ENCODE measurements at places on chromosomes 12 and 14.

DNA sequence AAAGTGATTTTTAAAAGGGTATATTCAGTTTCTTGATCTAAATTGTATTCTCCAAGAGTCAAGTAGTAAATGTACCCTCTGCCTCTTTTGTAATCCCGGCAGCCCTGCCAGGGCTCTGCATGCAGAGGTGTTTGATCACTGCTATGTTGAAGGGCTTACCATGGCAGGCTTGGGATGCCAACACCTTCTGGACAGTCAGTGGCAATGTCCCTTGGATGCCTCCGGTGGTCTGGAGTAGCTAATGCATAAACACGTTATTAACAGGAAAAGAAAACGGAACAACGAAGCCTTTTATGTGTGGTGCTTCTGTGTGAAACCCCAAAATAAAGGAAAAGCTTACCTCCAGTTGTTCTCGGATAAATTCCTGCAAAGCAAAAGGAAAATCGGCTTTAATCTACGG lies 19.9 kb downstream of the EIF2B2 start:
- no peak for DNase-seq

GRCh38 chr12:2431810-2432209 lies 363.0 kb upstream of the FKBP4 start:
- DNase-seq: no peak

DNA sequence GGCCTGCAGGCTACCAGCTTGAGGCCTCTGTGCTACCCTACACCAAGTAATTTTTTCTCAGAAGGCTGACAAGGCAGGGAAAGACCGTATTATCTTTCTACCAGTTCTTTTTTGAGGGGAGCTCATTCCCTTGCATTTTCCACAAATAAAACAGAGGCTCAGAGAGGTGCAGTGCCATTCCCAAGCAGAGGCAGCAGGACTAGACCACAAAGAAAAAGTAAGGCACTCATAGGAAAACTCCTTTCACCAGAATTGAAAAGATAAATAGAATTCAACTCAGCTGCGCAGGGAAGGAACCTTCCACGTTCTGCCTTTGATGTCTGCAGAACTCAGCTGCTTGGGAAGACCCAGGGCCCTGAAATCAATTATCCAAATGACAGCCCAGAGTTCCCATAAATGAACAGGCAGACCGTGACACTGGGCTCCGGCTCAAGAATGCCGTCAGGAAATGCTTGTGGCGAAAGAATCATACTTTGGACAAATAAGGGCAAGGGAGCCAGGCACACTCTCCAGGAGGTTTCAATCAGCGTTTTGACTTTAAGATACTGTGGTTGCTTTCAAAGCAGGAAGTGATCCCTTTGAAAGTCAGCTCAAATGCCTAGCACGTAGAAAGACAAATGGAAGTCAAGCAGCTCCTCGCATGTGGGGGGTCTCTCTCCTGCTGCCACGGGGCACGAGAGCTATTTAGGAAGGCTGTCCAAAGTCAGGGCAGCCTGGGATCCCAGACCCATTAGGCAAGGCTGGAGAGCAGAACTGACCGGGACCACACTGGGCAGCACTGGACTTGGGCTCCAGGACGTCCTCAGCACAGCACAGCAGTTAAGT lies 14.0 kb downstream of the KCTD10 start:
- DNase-seq: no peak

GRCh38 chr14:82094829-82095345 lies 561.2 kb upstream of the SEL1L start:
- no peak for DNase-seq

- no peak for DNase-seq
These were observed 379.8 kb upstream of the PRICKLE1 start for GRCh38 chr12:42969355-42969754.

GRCh38 chr12:50922820-50923219 lies 29.5 kb upstream of the HIGD1C start:
- DNase-seq: no peak

Data from GM19239 (cell line).